ENCODE measurements at places on chromosomes 7 and 10.

- DNase-seq: peak; percentile 76
Observed at GRCh38 chr7:74269757-74270277, 15.6 kb upstream of the RFC2 start.

GRCh38 chr10:13189961-13190360 is 28.6 kb downstream of the MCM10 start:
- no peak for DNase-seq

GRCh38 chr10:43166207-43166879 is 28.1 kb downstream of the CSGALNACT2 start:
- no peak for DNase-seq

DNA sequence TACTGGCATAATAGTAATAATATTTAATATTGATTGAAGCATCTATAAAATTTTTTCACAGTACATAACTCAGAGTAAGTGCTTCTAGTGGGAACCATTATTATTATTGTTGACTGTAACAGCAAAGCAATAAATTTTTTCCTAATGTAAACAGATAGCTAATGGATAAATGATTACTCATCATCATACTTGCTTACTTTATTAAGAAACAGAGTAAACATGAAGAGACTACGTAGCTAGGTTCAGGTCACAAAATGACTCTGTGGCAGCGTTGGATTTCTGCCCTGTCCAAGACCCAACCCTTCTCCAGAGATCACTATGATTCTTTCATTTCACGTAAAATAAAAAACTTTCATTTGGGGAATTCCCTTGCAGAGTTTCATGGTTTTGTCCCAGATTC is 8.3 kb upstream of the ABCB5 start:
- no peak for DNase-seq

- DNase-seq: no peak
Observed at GRCh38 chr10:11704092-11704491, 38.1 kb upstream of the ECHDC3 start.

DNA sequence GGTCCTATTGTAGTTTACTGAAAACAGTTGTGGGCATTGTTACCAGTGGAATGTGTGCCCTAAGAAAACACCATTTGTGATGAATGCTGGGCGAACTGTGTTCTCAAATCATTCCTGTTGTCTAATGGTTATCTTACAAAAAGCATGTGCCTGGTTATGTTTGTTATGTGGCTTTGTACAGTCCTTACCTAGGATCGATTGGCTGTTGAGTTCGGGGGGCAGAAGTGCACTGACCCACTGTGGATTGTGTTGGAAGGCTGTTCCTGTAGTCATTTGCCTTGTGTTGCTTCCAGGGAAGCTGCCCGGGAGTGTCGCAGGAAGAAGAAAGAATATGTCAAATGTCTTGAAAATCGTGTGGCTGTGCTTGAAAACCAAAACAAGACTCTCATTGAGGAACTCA is 84.3 kb downstream of the CREM start:
- DNase-seq: no peak

DNA sequence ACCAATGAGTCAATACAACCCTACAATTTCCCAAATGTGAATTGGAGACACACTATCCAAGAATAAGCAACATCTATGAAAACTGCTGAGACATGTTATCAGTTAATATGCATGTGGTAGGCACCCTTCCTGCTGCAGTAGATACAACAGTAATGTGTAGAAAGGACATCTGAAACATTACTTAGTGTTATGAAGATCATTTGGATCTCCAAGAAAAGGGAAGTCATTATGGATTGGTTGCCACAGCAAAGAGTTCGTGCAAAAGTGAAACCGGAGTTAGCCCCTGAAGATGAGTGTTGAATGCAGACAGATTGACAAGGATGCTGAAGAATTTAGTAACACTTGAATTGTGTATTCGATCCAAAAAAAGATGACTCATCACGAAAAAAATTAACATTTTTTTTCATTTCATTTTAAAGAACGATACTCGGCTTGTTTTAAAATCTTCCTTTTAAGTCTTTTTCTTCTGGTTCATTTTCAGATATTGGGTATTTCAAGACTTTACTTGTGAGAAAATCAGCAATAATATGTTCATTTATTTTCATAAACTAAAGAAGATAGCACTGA is 322.4 kb upstream of the KLF6 start:
- no peak for DNase-seq

DNA sequence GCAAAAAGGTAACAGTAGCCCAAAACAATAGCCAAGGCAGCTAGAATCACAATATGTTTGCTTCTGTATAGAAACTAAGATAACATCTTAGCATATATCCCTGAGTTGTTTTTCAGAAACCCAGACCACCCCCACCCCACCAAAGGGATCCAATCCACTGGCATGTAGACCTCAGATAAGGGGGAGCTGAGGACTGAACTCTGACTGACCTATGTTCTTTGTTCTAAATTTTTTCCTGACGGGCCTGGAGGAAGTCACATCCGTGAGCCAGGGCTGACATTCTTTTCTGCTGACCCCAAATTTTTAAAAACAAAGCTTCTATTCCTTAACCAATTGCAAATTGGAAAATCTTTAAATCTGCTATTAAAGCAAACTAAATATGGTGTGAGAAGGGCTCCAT is 493.9 kb upstream of the IGFBP3 start:
- no peak for DNase-seq

DNA sequence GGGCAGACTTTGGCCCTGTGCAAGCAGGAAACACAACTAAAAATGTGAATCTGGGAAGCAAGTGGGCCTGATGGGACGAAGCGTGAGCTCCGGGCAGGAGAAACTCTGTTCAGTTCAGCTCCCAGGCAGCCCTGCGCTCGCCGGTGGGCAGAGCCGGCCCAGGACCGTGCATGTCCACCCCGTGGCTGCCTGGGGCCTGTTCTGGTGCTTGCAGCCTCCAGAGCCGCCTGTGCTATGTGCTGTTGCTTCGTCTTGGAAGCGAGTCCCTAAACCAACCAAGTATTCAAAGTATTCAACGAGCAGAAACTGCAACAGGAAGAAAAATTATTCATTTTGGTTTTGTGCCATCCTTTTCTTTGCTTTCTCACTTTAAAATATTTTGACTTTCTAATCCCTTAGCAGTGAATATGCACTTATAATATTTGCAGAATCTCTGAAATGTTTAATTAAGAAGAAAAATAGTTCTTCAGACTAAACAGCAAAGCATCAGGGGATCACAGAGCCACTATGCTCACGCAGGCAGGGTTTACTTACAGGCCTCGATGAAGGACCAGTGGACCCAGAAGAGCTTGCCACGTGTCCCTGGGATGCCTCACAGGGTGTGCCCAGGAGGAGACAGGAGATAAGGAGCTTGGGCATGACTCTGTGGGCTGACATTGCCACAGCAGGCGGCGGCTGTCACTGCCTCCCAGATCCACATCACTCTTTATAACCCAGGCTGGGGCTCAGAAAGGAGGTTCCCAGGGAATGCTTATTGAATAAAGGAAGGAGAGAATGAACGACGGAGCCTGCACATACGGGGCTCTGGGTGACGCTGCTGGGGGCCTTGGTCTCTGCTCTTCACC is 45.6 kb downstream of the VIPR2 start:
- no peak for DNase-seq

DNA sequence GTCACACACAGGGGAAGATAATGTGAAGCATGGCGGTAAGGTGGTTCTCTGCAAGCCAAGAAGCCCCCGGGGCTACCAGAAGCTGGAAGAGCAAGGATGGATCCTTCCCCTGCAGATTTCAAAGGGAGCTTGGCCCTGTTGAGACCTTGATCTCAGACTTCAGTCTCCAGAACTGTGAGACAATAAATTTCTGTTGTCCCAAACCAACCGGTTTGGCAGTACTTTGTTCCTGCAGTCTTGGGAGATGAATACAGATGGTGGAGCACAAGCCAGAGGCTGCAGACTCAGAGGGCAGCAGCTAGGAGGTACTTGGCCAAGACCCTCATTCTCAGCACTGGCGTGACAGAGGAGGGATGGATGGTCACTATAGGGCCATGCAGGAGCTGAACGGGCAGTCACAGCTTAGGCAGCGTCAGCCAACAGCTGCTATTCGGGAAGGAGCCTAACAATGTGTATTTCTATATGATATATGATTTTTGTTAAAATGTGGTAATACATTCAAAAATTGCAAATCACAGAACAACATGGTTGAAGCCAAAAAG is 387.3 kb downstream of the TNS3 start:
- no peak for DNase-seq

DNA sequence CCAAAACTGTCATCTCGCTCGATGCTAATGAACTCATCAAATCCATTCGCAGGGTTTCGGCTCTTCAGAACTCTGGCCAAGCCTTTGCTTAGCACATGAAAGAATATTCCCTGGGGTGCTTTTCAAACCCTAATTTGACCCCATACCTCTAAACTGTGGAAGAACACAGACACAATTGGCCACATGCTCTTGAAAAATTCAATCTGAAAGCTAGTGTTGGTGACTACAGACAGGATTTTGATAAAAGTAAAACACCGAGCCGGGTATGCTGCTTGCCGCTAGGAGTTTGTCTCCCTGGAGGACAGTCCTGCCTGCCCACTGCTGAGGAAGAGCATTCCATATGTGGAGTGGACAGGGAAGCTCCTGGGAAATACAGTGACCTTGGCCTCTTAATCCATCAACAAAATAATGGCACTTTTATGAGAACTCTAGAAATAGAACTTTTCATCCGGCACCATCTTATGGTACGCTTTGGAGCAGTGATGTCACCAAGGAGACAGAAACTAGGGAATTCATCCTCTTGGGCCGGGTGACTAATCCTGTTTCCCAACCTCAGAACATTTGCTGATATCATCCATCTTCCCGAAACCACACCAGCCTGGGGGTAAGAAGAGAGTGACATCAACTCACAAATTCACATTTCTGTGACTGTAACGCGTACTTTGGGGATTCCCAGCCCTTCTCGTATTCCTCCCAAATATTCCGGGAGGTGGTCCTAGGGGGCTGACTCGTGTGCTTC is 34.2 kb downstream of the MTURN start:
- no peak for DNase-seq

- DNase-seq: no peak
Observed at GRCh38 chr7:22351878-22352277, 5.1 kb downstream of the RAPGEF5 start.

GRCh38 chr7:71243736-71244410 is 111.9 kb downstream of the GALNT17 start:
- peak; percentile 47 for DNase-seq

DNA sequence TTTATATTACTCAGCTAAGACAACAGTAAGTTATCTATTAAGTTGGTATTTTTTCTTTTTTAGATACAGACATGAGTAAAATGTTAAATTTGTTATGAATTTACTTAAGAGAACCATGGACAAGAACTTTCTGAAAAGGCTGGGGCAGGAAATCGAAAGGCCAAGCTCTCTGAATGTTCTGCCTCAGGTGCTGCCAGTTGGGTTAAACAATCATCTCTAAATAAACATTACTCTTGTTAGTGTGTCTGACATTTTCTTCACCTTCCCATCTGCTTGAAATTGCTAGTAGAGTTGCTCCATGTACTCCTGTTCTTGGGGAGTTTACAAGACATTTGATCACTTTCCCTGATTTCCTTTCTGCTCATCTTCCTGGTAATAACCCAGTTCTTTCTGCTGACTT is 87.5 kb downstream of the ANKRD7 start:
- no peak for DNase-seq

GRCh38 chr7:120055300-120055699 is 217.7 kb upstream of the KCND2 start:
- no peak for DNase-seq

- no peak for DNase-seq
Observed at GRCh38 chr10:21950566-21950965, 53.0 kb downstream of the DNAJC1 start.

DNA sequence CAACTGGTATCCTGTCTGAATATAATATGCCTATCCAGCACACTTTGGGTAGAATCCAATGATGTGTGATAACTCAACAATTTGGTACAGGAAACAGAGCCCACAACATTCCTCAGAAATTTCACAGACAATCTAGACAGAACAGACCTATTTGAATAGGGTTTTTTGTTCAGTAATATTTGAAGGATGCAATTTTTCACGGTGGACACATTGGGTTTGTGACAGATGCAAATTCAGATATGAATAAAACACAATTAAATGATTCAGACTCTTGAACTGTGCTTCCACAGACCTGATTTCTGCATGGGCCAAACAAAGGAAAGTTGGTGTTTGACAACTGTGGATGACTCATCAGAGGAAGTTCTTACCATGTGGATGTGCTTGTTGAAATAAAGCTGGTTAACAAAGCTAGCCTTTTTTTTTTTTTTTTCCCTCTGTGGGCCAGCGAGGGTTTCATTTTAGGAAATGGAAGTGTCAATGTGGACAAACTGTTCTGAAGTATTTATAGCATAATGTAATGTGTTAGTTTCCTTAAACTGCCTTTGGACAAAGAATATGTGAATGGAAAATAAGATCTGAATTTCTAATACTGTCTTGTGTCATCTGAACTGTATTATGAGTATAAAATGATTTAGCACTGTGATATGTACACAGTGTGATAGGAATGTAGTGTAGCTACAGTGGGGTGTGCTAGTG is 43.2 kb upstream of the FAM133B start:
- no peak for DNase-seq

GRCh38 chr7:79787623-79788022 is 334.2 kb upstream of the MAGI2 start:
- no peak for DNase-seq

GRCh38 chr10:21891439-21891838 is 112.1 kb downstream of the DNAJC1 start:
- no peak for DNase-seq

DNA sequence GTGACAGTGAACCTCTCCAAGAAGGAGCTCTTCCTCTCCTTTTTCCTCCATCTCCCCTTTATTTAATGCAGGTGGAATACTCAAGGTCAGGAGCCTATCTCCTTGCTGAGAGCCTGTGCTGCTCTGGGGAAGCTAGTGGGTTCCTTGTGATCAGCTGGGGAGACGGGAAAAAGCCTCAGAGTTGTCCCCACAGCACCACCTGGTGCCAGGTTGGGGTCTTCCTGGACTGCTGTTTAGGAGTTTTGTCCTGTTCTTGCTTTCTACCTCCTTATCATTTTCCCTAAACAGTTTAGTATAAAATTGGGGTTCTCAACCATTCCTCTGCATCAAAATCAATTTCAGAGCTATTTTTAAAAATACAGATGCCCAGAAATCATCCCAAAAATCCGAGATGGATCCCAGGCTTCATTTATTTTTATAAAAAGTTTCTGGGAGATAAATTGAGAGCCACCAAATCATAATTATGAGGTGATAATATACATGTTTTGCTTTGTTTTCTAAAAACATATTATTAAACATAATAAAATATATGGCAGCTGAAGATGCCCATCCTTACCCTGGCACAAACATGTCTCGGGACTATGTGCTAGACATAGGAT is 44.3 kb downstream of the MACC1 start:
- peak; percentile 57 for DNase-seq

- no peak for DNase-seq
Observed at GRCh38 chr10:44947371-44948152, 12.0 kb upstream of the RASSF4 start.

GRCh38 chr10:113651898-113652297 is 11.9 kb downstream of the NRAP start:
- no peak for DNase-seq
